ENCODE measurements at places on chromosomes 4 and X. TPM values are rescaled to one million over a fixed set of nuclear protein-coding genes. Genes with fewer than 3 reads are reported as not detected.
A peak's percentile ranks its signal among the peaks of the same experiment; 100 is the strongest.

DNA sequence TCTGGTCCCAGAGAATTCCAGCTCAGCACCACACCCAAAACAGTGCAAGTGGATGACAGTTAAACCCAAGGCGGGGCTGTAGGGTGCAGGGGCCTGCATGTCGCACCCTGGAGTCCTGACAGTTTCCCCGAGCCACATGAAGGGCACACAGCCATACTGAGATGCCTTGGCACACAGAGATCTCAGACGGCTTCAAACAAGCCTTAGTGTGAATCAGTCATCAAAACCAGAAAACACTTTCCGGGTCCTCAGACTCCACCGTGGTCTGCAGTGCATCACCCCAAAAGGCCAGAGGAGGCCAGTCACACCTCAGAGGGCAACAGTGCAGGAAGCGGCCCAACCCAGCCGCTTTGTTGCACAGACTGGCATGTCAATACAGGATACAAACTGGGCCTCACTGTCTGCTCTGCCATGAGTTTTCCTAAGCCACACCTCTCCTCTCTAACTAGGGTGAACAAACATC lies 64.6 kb upstream of the ENPP6 start:
- H3K4me3 ChIP-seq = no peak overlapping the region
- peaks cover 34% of the 10 kb centered on the region for H3K4me1 ChIP-seq
- DNase-seq = no peak
- no peaks in the 10 kb centered on the region for H3K27me3 ChIP-seq
- H3K27ac ChIP-seq = peak overlapping the region; percentile 40

DNA sequence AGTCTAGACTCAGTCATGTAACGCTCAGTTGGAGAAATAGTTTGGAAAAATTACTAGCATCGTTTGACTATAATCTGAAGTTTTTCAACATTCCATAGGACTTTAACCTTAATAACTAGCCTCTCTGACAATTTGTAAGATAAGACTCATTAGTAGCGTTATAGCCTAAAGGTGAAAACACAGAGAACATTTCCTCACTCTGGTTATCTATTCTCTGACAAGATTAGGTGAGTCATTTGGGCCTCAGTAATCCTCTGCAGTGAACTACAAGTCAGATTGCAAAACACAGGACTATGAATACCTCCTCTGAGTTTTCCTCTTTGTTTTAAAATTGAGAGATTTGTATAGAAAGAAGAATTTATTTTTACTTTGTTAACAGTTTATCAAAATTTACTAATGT lies 31.8 kb upstream of the PDLIM5 start:
- H3K4me1 ChIP-seq = no peaks in the 10 kb centered on the region
- H3K4me3 ChIP-seq = no peak overlapping the region
- no peaks in the 10 kb centered on the region for H3K27me3 ChIP-seq
- no peak for DNase-seq

DNA sequence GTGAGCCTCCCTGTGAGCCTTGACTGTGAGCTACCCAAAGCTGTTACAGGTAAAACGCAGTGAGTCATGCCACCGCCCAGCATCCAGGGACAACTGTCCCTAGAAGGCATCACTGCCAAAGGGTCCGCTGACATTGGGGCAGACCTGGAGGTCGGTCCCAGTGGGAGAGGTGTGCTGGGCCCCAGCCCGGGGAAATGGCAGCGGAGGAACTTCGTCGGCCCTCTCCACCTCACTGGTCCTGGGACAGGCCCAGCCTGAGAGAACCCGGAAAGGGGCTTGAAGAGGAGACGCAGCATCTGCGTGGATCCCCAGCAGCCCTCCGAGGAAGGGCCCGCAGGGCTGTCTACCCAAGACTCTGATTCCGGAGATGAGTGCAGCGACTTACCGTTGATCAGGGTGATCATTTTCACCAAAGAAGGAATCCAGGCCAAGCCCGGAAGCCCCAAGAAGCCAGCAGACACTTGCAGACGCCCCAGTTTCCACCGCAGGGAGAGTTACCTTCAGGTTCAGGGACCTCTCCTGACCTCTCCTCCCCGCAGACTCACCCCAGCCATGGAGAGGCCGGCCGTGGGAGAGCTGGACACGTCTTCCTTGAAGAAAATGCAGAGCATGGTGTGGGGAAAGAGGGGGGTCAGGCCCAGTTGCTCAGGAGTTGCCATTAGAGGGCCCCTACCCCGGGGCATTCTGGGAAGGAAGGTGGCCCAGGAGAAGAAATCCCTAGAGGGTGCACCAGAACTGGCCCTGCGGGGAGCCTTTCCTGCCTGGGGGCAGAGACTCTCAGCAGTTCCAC lies 51.2 kb downstream of the CXorf49B start:
- H3K4me3 ChIP-seq = no peak overlapping the region
- H3K4me1 ChIP-seq = no peaks in the 10 kb centered on the region
- H3K27me3 ChIP-seq = no peaks in the 10 kb centered on the region

DNA sequence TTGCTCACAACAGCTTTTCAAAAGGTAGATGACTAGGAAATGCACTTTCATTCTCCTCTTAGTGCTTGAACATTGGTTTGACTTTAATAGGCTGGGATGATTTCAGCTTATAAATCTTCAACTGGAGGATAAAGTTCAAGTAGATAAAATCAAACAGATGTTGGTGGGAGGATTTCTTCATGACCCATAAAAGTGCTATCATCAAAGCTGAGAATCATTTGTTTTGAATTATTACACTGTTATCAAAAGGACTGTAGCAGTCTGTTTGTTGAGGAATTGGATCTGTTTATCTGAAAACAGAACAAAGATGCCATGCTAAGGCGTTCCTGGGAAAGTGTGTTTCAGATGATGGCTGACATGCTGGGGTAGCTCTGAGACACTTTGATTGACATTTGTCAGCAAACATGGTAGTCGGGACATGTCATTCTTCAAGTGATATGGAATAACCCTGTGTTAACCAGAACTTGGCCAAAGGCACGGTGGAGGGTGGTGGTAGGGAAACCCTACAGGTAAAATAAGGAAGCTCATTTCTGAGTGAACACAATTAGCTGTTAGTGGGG lies 304.0 kb upstream of the PITX2 start:
- H3K4me3 ChIP-seq = no peak overlapping the region
- no peak for DNase-seq
- H3K36me3 ChIP-seq = no peaks in the 10 kb centered on the region
- H3K27ac ChIP-seq = no peak overlapping the region
- no peaks in the 10 kb centered on the region for H3K27me3 ChIP-seq
- H3K4me1 ChIP-seq = no peaks in the 10 kb centered on the region

DNA sequence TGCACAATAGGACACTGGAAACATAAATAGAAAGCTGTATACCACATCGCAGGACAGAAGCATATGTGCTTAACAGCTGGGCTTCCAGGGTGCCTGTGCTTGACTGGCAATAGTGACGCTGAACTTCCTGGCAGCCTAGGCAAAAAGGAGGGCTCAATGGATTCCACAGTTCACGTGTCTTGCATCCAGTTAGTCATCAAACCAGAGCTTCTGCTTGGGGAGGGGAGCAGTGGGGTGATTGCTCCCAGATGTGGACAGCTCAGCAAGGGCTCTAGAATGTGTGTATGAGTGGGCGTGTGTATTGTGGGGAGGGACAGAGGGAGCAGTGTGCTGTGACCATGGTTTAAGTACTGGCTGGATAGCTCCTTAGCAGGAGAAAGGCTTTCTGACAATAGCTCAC lies 2.3 kb downstream of the PRRG3 start:
- no peaks in the 10 kb centered on the region for H3K4me1 ChIP-seq
- H3K27ac ChIP-seq = no peak overlapping the region
- no peak overlapping the region for H3K4me3 ChIP-seq
- no peaks in the 10 kb centered on the region for H3K27me3 ChIP-seq
- no peaks in the 10 kb centered on the region for H3K36me3 ChIP-seq

- no peak overlapping the region for H3K27ac ChIP-seq
- no peak overlapping the region for H3K4me3 ChIP-seq
- H3K27me3 ChIP-seq = no peaks in the 10 kb centered on the region
- DNase-seq = peak; percentile 58
- no peaks in the 10 kb centered on the region for H3K36me3 ChIP-seq
Measured at GRCh38 chrX:155819966-155820491, 61.1 kb upstream of the VAMP7 start.

DNA sequence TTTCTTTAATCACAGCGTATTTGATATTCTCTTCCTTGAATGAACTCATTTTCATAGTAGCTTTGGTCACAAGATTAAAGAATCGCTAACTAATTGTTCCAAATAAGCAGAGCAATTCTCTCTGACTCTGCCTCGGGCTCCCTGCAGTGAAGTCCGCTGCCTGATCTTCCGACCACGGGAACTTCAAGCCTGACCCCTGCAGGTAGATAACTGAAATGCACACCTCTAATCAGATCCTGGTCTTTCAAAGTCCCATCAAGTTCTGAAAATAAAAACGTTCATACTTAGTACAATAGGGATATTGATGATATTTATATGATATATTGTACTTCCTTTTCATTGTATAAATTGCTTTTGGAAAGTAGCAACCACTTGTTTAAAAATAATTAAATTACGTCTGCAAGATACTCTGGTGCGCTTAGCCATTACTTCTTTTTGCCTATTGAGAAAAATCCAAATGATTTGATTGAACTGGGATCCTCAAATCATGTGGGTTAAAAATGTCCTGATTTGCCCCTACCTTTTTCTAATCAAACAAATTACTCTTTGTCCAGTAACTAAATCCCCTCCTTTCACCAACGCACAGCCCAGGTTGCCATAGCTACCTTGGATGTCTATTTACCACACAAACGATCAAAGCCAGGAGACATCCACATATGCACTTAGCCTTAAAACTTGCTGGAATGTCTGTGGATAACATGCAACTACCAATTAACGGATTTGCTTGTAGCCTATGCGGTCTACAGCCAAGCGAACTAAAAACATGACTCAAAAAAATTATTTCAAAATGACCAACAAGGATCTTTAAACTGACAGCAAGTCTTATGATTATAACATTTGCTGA lies 4.2 kb downstream of the MID1 start:
- H3K27me3 ChIP-seq = peaks cover 21% of the 10 kb centered on the region
- H3K36me3 ChIP-seq = no peaks in the 10 kb centered on the region
- DNase-seq = peak; percentile 57
- H3K4me1 ChIP-seq = no peaks in the 10 kb centered on the region

SRPK3 gene
- 0.55 TPM for total RNA-seq

MND1 gene
- 2.3 TPM for total RNA-seq

CFAP47 gene
- 1.3 TPM for total RNA-seq

All from left lung (tissue), 14 donors.